Hematopoietic multipotent progenitor cell treated with erythropoietin and hydrocortisone succinate and interleukin-3 and kit ligand, for 6 days (in vitro differentiated cells): ENCODE measurements at places on chromosomes 12 and 14.

DNA sequence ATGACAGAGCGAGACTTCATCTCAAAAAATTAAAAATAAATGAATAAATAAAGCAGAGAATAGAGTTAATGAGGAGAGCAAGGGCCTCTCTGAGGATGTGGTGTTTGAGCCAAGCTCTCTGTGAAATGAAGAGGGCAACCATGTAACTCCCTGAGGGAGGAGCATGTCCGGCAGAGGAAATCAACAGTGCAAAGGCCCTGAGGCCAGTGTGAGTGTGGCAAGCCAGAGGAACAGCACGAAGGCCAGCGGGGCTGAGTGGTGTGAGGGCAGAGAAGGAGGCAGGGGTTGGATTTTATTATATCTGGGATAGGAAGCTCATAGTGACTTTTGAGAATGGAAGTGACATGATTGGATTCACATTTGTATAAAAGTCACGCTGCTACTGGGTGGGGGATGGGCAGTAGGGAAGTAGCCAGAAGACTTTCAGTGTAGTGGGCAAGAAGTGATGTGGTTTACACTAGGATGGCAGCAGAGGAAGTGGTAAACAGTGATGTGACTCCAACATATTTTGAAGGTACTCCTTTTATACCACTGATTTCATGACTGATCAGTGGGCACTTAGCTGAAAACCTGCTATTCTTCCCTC lies 10.3 kb upstream of the LRP1-AS start:
- peak; percentile 74 for DNase-seq

DNA sequence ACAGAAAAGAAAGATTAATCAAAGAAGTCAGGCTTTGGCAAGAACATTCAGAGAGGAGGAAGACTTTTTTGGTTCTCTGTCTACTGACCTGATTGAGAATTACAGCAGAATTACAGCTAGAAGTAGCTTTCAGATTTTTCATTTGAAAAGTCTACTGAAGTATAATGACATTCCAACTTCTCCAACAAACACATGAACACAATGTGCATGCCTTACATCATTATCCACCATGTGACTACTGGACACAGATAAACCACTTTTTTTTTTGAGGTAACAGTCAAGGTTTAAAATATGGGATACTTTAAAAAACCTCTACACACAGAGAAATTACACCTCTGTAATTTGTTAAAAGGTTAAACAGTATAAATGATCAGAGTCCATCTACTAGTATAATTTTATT lies 12.3 kb downstream of the BTBD7 start:
- DNase-seq = no peak

DNA sequence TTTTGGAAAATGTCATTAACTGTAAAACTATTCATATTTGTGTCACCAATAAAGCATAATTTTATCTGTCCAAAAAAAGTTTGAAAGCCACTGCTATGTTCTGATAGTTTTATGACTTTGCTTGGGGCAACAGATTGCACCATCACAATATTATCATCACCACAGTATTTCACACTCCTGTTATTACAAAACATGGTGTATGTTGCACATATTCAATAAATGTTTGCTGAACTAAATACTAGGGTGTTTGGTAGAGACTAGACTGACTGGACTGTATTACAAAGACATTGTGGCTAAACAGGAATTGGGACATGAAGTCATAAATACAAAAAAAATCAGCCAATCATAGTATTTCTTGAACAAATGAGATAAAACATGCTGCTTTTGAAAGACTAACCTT lies 55.1 kb downstream of the PAWR start:
- peak; percentile 39 for DNase-seq

GRCh38 chr12:106213662-106214061 lies 34.2 kb downstream of the CKAP4 start:
- DNase-seq = no peak

DNA sequence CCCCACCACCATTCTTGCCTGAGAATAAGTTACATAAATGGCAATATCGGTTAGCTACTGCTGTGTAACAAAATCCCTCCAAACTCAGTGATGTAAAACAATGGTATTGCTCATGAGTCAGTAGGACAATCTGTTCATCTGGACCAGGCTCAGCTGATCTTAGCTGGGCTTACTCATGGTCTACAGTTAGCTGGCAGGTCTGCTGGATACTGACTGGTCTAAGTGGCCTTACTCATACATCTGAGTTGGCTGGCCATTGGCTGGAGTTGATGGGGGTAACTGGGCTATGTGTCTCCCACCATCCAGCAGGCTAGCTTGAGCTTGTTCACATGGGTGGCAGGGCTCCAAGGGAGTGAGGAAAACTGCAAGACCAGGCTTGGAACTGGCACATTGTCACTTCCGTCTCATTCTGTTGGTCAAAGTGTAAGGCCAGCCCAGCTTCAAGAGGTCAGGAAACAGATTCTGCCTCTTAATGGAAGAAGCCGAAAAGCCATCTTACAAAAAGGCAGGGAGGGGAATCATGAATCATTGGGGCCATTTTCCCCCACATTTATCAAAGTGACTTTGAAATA lies 56.7 kb upstream of the CHGA start:
- no peak for DNase-seq

DNA sequence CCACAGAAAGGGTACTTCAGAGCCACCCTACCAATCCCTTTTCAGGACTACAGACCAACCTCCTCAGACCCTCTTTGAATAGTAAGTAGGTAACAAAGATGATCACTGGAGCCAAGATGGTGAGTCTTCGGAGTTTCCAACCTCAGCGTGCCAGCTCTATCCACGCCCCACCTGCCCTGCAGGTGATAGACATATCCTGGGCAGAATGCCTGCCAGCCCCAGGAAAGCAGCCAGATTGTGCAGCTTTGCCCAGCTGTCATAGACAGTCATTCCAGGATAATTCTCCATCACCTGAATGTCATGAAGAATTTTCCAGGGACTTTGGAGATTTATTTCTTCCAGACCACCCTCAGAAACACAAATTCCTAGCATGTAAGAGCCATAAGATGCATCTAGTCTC lies 434.4 kb downstream of the RGS6 start:
- no peak for DNase-seq

DNA sequence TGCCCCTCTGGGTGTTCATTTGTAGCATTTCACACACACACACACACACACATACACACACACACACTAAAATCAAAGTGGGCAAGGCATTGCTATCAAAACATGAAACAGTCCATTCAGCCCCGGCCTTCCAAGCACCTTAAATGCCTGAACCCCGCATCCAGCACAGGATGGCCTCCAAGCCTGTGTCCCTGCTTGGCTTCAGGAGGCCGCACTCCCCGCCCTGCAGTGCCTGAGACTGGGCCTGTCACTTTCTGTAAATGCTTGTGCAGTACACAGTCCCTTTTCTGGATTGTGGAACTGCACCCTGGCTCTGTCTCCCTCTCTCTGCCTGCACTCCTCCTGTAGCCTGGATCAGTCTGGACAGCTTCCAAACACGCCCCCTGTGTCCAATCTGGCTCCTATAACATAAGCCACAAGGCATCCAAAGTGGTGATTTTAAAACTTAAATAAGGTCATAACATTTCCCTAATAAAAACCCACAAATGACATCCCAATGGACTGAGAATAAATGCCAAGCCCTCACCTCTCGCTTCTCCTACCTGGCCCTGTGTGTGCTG lies 972.2 kb upstream of the TMEM132C start:
- DNase-seq = no peak

GRCh38 chr14:57492859-57493258 lies 798 bp downstream of the CCDC198 start:
- no peak for DNase-seq

GRCh38 chr14:40053416-40053815 lies 621.2 kb upstream of the FBXO33 start:
- no peak for DNase-seq
